T-helper 22 cell (primary cell): ENCODE measurements at places on chromosomes 4 and X.

GRCh38 chr4:75255261-75255660, 258.9 kb downstream of the RCHY1 start:
- no peak for DNase-seq

DNA sequence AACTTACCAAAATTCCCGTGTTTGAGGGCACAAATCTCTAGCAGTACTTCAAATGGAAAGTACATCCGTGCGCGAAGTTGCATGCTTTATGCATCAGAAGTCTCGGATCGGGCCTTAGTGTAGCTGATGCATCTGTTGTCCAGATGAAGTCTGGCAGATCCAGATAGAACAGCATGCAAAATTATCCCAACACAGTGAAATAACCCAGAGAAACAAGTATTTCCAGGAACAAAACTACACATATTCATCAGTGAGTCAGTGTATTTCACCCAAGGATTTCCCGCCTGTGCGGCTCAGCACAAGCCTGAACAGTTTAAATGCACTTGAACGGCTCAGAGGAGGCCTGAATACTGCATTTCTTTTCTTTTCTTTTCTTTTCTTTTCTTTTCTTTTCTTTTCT, 27.4 kb upstream of the CLDN24 start:
- DNase-seq, result no peak

DNA sequence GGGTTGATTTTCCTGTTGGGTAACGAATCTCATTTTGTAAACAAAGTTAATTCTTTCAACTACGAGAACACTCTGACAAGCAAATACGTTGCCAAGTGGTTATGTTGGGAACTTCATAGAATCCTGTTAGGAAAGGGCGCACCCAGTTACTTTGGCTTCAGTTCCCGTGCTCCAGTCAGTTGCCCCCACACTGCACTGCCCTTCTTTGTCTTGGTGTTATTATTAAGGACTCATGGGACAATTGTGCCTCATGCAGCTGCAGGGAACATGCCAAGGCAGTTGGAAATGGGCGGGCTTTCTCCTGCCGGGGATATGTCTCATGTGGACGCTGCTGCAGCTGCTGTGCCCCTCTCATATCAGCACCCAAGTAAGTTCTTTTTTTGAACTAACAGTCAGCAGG, 28.9 kb downstream of the OFD1 start:
- DNase-seq, result no peak

- no peak for DNase-seq
These were observed 213.6 kb upstream of the NRK start for GRCh38 chrX:105608745-105609144.

GRCh38 chr4:23423540-23423939, 466.3 kb downstream of the PPARGC1A start:
- no peak for DNase-seq

DNA sequence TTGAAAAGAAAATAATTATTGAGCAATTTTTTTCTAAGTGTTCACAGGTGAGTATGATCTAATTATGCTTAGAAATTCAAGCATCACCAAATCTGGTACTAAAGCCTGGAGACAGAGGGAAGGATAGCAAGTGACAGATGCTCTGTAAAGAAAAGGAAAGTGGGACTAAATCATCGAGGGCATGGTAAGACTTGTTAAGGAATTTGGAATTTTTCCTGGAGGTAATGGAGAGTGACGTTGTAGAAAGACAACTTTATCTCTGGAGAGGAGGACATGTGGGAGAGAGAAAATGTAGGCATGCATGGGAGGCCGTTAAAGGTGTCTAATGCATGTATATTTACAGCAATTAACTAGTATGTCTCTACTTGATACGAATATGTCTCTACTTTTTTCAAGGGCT, 333.2 kb upstream of the ATOH1 start:
- no peak for DNase-seq

- no peak for DNase-seq
These were observed 70.2 kb upstream of the NUDT6 start for GRCh38 chr4:122992641-122993040.

DNA sequence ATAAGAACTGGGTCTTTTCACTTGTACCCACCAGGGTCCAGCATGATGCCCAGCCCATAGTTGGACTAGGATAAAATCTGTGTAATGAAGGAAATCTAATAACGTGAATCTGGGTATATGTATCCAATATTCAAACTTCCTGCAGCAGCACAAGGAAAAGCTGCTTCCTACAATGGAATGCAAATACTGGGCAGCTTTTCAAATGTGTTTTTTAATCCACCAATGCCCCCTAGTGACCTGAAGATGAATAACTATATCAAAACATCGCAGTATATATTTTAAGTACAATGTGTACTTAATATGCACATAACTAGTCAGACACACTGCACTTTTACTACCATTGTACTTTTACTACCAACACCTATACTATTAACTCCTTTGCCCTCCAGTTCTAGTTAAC, 5.3 kb downstream of the APOO start:
- DNase-seq, result no peak

DNA sequence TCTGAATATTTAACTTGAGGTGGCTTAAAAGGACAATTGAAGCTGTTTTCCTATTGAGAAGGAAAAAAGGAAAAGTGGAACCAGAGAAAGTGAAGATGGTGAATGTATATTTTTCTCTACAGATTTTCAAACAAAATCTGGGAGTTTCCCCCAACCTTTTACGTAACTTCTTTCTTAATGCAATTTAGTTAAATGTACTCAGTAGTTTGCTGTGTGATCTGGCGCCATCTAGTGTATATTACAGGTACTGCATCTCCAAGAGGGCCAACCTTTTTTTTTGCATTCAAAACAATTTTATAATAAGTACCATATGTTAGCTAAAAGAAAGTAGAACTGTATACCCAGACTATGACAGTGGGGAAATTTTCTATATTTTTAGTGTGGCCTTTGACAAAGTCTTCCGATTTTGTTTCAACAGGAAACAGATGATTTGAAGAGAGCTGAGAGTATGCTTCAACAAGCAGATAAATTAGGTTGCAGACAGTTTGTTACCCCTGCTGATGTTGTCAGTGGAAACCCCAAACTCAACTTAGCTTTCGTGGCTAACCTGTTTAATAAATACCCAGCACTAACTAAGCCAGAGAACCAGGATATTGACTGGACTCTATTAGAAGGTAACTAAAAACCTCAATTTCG, 82.0 kb downstream of the PLS3 start:
- DNase-seq, result no peak

DNA sequence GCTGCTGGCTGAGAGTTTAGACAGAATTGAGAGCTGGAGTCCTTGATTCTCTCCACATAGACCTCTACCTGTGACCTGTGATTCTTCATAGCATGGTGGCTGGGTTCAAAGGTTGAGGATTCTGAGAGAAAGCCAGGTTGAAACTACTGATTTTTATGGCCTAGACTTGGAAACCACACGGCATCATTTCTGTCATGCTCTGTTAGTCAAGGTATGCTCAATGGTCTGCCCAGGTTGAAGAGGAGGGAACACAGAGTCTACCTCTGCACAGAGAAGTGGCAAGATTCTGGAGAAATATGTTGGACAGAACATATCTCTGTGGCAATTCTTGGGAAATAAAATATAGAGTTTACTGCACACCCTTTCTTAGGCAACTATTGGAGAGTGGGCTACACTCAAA, 57.2 kb upstream of the CXorf66 start:
- DNase-seq, result no peak

- DNase-seq, result no peak
These were observed 203.6 kb downstream of the BANK1 start for GRCh38 chr4:101993842-101994775.

DNA sequence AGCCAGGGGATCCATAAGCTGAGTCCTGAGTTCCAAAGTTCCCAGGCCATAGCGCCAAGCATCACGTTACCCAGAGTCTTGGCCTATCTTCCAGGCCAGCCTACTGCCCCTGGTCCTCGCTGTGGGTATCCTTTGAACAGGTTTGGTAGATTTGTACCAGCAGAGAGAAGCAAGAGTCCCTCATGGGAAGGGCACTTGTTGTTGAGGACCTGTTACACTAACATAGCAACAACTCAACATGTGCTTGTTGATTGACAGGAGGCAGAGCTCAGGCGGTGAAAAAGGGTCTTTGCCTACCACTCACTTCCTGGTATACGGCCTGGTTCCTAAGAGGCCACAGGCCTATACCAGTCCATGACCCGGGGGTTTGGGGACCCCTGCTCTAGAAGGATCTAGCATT, 138.4 kb downstream of the RASL11B start:
- DNase-seq, result no peak

DNA sequence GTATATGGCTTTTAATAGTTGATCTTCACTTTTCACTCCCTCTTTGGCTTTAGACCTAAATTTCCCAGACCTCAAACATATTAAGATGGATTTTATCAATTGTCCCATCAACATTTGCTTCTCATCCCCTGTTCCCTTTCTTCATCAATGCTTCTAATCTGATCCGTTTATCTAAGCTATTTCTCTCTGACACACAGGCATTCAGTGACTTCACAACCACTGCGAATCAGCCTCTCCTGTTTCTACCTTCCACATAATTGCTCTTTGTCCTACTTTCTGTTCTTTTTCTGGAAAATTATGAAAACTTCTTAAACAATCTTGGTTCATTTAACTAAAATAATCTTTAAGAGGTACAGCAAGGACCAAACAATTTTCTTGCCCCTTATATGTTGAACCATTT, 115.2 kb downstream of the GLRA3 start:
- DNase-seq, result no peak

- DNase-seq, result no peak
These were observed 1.4 kb upstream of the TEC start for GRCh38 chr4:48270951-48271473.

GRCh38 chr4:109215506-109215905, 87.0 kb downstream of the COL25A1 start:
- DNase-seq, result no peak

DNA sequence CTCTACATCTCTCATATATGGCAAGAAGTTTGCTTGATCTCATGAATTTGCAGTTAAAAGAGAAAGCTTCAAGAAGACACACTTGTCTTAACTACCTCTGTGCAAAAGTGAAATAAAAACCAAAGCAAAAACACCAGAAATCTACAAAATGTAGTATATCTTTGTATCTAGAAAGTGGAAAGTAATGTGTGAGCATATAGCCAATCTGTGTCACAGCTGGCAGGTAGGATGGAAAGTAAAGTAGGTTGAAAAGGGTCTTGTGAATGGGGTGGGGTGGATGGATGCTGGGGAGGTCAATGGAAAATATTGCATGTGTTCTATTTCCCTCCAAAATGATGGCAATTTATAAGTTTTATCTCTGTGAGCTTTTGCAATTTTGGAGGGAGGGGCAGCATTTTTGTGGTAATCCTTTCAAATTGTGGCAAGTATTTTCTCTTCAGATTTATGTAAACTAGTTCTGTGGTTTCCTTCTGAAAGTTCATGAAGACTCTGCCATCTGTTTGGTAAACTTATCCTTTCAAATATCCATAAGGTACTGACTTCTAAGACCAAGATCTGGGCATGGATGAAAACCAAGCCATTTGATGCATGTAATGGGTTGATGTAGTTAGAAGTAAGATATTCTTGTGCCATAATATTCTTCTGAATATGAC, 215.9 kb upstream of the GIMD1 start:
- no peak for DNase-seq

GRCh38 chr4:133801883-133802282, 399.7 kb downstream of the PABPC4L start:
- no peak for DNase-seq
